Suprapubic skin (tissue), 4 donors: ENCODE measurements at places on chromosomes 2 and 18. TPM values are rescaled to one million over a fixed set of nuclear protein-coding genes. Genes with fewer than 3 reads are reported as not detected.

The CREG2 gene
- not detected for total RNA-seq

The GPAT2 gene
- 2.4 TPM for total RNA-seq

The IL36RN gene
- total RNA-seq: 42.7 TPM

The DIPK1C gene
- 3.5 TPM for total RNA-seq

The FKBP1B gene
- total RNA-seq: 5.8 TPM
